Neural progenitor cell (in vitro differentiated cells): ENCODE measurements at places on chromosomes 7 and 10. TPM values are rescaled to one million over a fixed set of nuclear protein-coding genes. Genes with fewer than 3 reads are reported as not detected.

MAGI2 gene
- 4.2 and 5.8 TPM in 2 replicates for total RNA-seq

ZNF503 gene
- total RNA-seq = 8.3 and 20.9 TPM in 2 replicates

MUC3A gene
- 0.15 and 0.80 TPM in 2 replicates for total RNA-seq

GRCh38 chr10:35347121-35347562 is 10.8 kb downstream of the CCNY start:
- no peak overlapping the region for H3K4me3 ChIP-seq
- no peaks in the 10 kb centered on the region for H3K36me3 ChIP-seq
- peaks cover 19% of the 10 kb centered on the region for H3K4me1 ChIP-seq
- no peaks in the 10 kb centered on the region for H3K27me3 ChIP-seq

DNA sequence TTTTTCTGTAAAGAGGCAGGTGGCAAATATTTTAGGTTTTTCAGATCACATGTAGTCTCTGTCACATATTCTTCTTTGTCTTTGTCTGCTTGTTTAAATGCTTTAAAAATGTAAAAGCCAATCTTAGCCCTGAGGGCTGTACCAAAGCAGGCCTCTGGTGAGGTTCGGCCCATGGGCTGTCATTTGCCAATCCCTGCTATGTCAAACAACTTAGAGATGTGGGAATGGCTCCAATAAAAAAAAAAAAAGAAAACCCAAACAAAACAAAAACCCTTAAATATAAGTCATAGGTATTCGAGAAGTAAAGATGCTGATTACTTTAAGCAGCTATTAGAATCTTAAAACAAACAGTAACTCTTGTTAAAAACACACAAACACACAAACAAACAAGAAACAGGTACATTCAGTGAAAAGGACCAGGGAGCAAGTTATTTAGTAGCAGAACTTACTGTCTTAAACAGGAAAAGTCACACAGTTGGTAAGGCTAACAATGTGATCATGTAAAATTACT is 61.4 kb upstream of the NAMPT start:
- no peak overlapping the region for H3K4me3 ChIP-seq
- no peak overlapping the region for H3K27ac ChIP-seq
- H3K4me1 ChIP-seq = no peaks in the 10 kb centered on the region
- H3K27me3 ChIP-seq = no peaks in the 10 kb centered on the region
- no peaks in the 10 kb centered on the region for H3K36me3 ChIP-seq

- H3K4me3 ChIP-seq = no peak overlapping the region
- H3K4me1 ChIP-seq = no peaks in the 10 kb centered on the region
- no peaks in the 10 kb centered on the region for H3K36me3 ChIP-seq
- no peak overlapping the region for H3K27ac ChIP-seq
Observed at GRCh38 chr10:43069579-43069978, 7.3 kb upstream of the RET start.

GRCh38 chr10:82938331-82938730 is 1063.3 kb downstream of the NRG3 start:
- H3K4me3 ChIP-seq = no peak overlapping the region
- H3K36me3 ChIP-seq = no peaks in the 10 kb centered on the region
- H3K27ac ChIP-seq = no peak overlapping the region
- no peaks in the 10 kb centered on the region for H3K27me3 ChIP-seq
- no peak for DNase-seq
- H3K4me1 ChIP-seq = peaks cover 4% of the 10 kb centered on the region

DNA sequence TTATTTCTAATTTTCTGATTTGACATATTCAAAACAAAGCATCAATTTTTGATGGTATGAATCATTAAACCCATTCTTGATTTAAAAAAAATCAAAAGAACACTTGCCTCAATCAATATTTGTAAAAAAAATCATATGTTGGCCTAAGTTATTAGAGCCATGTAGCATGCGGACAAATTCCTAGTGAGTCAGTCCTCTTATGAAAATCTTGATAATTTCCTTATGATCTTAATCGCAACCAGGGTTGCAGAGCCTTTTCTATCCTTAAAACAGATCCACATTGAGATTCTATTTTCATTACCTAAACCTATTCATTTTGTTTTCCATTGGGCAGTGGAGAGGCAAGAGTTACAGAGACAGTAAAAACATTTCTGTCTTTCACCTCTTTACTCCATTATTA is 203.2 kb downstream of the ARL4A start:
- H3K4me3 ChIP-seq = no peak overlapping the region
- no peaks in the 10 kb centered on the region for H3K4me1 ChIP-seq
- no peak for DNase-seq
- H3K36me3 ChIP-seq = no peaks in the 10 kb centered on the region
- no peaks in the 10 kb centered on the region for H3K27me3 ChIP-seq

DNA sequence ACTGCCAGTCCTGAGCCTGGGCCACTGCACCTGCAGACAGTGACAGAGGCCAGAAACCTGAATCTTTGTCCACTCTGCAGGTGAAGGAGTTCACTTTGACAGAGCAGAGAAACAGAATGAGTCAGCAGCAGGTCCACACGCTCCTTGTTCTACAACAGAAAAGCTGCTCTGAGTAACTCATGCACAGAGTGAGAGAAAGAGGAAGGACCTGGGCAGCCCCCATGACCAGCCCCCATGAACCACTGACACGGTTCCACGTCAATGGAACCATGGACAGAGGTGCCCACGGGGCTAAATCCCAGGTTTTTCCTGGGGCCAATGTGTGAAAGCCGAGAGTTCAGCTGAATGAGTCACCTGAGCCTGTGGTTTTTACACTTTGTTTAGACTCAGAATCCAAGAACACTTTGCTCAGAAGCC is 40.8 kb upstream of the CTBP2 start:
- DNase-seq = no peak
- H3K36me3 ChIP-seq = no peaks in the 10 kb centered on the region

- H3K36me3 ChIP-seq = no peaks in the 10 kb centered on the region
- H3K4me3 ChIP-seq = peak overlapping the region; percentile 33
- no peaks in the 10 kb centered on the region for H3K27me3 ChIP-seq
- no peak for DNase-seq
Observed at GRCh38 chr10:31133251-31133791, 101.7 kb upstream of the ZNF438 start.

DNA sequence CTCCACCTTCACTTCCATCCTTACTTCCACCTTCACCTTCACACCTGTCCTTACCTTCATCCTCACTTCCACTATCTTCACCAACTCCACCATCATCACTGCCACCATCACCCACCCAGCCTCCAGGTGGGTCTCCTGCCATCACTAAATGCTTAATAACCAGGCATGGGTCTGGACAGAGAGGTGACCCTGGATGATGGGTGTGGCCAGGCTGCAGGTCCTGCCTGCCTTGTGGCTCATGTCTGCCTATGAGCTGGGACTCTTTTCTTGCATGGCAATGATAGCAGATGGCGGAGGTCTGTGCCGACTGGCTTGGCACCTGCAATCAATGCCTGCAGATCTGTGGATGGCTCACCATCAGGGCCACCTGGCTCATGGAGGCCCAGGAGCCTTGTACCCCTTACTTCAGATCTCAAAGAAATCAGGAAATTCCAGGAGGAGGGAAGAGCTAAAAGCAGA is 60.1 kb upstream of the ELN start:
- H3K4me3 ChIP-seq = no peak overlapping the region
- H3K4me1 ChIP-seq = no peaks in the 10 kb centered on the region
- no peak for DNase-seq
- no peaks in the 10 kb centered on the region for H3K36me3 ChIP-seq

- DNase-seq = no peak
- no peak overlapping the region for H3K4me3 ChIP-seq
- no peak overlapping the region for H3K27ac ChIP-seq
- H3K36me3 ChIP-seq = no peaks in the 10 kb centered on the region
- peaks cover 42% of the 10 kb centered on the region for H3K27me3 ChIP-seq
- peaks cover 8% of the 10 kb centered on the region for H3K4me1 ChIP-seq
Observed at GRCh38 chr10:71392292-71392691, 4.4 kb upstream of the CDH23 start.
